Astrocyte (in vitro differentiated cells and primary cell): ENCODE measurements at places on chromosomes 5 and 9.

DNA sequence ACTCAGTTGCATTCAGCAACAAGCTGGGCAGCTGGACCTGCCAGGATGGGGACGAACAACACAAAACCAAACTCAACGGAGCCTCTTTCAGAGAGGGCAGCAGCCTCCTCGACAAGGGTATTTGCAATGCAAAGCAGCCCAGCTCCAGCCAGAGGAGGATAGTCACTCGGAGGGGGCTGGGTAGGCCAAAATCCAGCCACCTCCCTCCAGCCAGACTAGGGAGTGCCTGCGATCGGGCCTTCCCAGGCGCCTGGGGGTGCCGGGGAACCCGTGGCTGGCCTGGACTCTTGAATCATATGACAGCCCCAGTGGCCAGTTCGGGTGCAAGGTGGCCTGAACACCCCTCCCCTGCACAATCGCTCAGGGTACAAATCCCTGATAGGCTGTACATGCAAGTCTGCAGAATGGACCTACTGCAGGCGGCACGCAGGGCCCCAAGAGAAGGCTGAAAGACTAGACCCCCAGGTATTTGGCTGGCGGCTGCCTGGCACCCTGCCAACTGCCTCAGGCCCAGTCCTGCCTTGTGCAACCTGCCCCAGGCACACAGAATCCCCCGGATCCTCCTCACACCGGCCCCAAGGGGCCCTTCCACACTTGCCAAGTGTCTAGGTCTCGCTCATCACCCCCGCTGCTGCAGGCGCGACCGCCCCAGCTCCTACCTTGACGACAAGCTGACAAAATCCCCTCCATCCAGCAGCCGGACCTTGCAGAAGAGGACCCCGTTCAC lies 1.3 kb downstream of the EEIG1 start:
- H3K4me1 ChIP-seq = peaks cover 41% of the 10 kb centered on the region
- no peaks in the 10 kb centered on the region for H3K36me3 ChIP-seq
- peak overlapping the region; percentile 11 for H3K27ac ChIP-seq

GRCh38 chr5:138468133-138468965 lies 3.1 kb downstream of the EGR1 start:
- peak overlapping the region; percentile 94 for H3K4me3 ChIP-seq
- peaks cover 24% of the 10 kb centered on the region for H3K4me1 ChIP-seq
- H3K27me3 ChIP-seq = no peaks in the 10 kb centered on the region
- no peak for DNase-seq
- no peak overlapping the region for H3K27ac ChIP-seq

DNA sequence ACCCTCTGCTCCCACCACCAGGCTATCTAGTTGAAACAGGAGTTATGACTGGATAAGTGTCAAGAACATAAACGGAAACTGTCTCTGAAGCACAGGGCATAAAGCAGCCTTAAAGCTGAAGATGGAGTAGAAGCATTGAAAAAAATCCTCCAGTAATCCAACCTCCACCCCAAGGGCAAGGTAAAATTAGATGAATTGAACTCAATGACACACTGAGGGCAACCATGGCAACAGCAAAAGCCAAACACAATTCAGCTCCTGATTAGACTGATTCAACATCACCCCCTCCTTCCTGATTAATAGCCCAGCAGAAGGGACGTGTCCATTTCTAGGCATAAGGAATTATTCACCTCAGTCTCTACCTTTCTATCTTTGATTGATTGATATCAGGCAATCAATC lies 183.2 kb upstream of the MAP3K1 start:
- no peaks in the 10 kb centered on the region for H3K36me3 ChIP-seq
- peaks cover 5% of the 10 kb centered on the region for H3K4me1 ChIP-seq
- no peak overlapping the region for H3K4me3 ChIP-seq
- no peaks in the 10 kb centered on the region for H3K27me3 ChIP-seq
- no peak overlapping the region for H3K27ac ChIP-seq
- DNase-seq = no peak

DNA sequence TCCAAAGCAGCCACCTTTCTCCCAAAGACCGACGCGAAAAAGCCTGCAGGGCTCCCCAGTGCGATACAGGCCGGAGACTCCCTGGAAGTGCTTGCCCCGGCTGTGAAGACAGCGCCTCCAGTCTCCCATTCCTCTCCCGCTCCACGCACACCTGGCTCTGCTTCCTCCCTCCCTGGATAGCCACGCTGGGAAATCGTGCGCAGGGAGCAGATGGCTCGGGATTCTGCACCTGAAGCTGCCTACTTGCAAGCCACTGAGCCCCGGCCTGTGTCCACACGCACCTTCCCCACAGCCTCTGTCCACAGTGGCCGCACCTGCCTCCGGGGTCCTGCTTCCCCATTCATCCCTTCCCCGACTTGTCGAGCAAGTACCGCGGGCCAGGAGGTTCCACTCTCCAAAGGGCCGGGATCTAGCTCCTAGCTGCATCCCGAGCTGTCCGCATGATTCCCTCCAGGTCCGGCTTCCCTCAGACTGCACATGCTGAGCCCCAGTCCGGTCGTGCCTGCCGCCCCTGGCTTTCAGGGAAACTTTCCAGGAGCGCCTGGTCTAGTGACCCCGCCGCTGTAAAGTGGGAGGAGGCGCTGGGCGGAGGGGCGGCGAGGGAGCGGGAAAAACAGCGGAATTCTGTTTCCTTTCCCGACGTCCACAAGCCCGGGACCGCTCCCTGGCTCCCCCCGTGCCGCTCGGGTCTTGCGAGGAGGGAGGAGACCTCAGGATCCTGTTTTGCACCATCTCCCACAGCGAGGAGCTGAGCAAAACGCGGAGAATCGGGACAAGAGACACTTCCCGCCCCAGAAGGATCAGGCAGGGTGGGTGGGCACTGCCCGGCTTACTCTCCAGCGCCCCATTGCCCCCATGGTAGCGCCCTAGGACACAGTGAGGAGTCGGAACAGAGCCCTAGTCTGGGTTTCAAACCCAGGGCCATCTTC lies 2.0 kb downstream of the SEMA6A start:
- H3K4me1 ChIP-seq = peaks cover 27% of the 10 kb centered on the region
- peaks cover 55% of the 10 kb centered on the region for H3K27me3 ChIP-seq
- no peaks in the 10 kb centered on the region for H3K36me3 ChIP-seq
- H3K4me3 ChIP-seq = peak overlapping the region; percentile 64
- no peak overlapping the region for H3K27ac ChIP-seq
- DNase-seq = no peak

GRCh38 chr9:23774266-23774665 lies 51.8 kb downstream of the ELAVL2 start:
- peak; percentile 27 for DNase-seq
- no peaks in the 10 kb centered on the region for H3K27me3 ChIP-seq
- no peak overlapping the region for H3K27ac ChIP-seq

DNA sequence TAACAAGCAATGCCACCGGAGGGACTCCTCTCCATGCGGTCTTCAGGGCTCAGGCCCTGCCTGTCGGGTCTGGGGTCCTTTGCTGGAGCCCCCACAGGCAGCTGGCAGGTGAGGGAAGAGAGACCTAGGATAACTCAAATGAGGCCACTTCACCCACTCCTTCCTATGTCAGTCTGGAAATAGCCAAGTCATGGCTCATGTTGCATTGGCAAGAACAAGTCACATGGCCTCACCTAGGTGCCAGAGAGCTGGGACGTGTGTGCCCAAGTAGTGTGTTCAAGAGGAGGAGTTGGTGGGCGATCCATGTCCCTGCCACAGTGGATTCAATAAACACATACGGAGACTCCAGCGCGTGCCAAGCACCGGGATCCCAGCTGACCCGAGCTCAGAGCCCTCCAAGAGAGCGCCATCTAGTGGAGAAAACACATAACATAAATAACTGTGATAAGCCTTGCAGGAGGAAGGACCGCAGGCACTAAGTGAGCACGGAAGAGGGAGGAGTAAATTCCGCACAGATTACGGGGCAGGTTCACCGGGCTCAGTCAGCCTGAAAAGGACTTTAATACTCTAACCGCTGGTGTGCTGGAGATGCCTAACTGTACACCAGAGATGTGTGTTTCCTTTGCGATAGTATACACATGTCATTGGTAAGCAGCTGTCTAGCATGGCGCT lies 580.8 kb downstream of the CCDC171 start:
- no peaks in the 10 kb centered on the region for H3K36me3 ChIP-seq
- no peak overlapping the region for H3K4me3 ChIP-seq
- peaks cover 48% of the 10 kb centered on the region for H3K4me1 ChIP-seq
- no peaks in the 10 kb centered on the region for H3K27me3 ChIP-seq
- peak; percentile 86 for DNase-seq

DNA sequence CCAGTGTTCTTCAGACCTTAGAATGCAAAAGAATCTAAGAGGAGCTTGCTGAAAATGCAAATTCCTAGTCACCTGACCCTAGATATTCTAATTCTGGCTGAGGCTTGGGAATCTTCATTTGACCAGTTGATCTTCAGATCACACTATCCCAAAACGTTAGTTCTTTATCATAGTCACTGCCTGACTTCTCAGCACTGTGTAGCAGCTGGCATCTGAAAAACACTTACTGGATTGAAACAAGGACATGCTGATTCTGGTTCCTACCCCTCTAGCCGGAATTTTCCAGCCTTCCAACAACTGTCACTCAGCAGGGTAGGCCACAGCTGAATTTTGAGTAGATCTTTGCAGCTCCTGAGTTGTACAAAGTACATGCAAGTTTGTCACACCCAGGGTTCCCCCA lies 72.2 kb downstream of the EBF1 start:
- no peak for DNase-seq
- H3K4me3 ChIP-seq = no peak overlapping the region
- H3K27me3 ChIP-seq = no peaks in the 10 kb centered on the region
- H3K4me1 ChIP-seq = peaks cover 16% of the 10 kb centered on the region
- no peaks in the 10 kb centered on the region for H3K36me3 ChIP-seq
- H3K27ac ChIP-seq = no peak overlapping the region

GRCh38 chr5:29758986-29759421 lies 1434.5 kb upstream of the CDH6 start:
- H3K36me3 ChIP-seq = no peaks in the 10 kb centered on the region
- no peak overlapping the region for H3K27ac ChIP-seq
- H3K4me1 ChIP-seq = no peaks in the 10 kb centered on the region
- H3K4me3 ChIP-seq = no peak overlapping the region
- H3K27me3 ChIP-seq = no peaks in the 10 kb centered on the region

DNA sequence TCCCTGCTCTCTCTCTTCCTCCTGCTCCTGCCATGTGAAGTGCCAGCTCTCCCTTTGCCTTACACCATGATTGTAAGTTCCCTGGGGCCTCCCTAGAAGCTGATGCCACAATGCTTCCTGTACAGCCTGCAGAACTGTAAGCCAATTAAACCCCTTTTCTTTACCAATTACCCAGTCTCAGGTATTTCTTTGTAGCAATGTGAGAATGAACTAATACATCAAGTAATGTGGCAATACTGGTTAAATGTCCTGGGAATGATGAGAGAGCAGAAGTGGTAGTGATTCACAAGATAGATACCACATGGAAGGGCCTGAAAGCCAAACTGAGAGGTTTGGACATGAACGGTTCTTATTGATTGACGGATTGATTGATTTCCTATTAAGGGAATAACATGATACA lies 62.6 kb upstream of the IL12B start:
- no peak overlapping the region for H3K27ac ChIP-seq
- H3K4me3 ChIP-seq = no peak overlapping the region
- H3K36me3 ChIP-seq = no peaks in the 10 kb centered on the region
- no peaks in the 10 kb centered on the region for H3K4me1 ChIP-seq
- no peak for DNase-seq

DNA sequence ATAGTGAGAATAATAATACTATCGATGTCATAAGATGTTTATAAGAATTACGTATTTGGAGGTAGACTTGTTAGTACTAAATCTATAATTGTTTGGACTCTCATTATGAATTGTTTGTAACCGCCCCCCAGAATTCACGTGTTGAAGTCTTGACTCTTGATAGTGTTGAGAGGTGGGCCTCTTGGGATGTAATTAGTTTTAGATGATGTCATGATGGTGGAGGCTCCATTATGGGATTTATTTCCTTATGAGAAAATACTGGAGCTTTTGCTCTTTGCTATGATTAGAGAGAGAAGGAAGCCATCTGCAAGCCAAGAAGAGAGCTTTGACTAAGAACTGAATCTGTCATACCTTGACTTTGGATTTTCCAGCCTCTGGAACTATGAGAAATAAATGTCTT lies 142.2 kb downstream of the PRDM9 start:
- no peaks in the 10 kb centered on the region for H3K4me1 ChIP-seq
- H3K4me3 ChIP-seq = no peak overlapping the region
- no peak overlapping the region for H3K27ac ChIP-seq
- no peaks in the 10 kb centered on the region for H3K27me3 ChIP-seq

- H3K4me1 ChIP-seq = no peaks in the 10 kb centered on the region
- no peak for DNase-seq
- no peak overlapping the region for H3K4me3 ChIP-seq
- H3K36me3 ChIP-seq = no peaks in the 10 kb centered on the region
- H3K27me3 ChIP-seq = no peaks in the 10 kb centered on the region
- no peak overlapping the region for H3K27ac ChIP-seq
These were observed 81.5 kb upstream of the MSX2 start for GRCh38 chr5:174642816-174643405.

DNA sequence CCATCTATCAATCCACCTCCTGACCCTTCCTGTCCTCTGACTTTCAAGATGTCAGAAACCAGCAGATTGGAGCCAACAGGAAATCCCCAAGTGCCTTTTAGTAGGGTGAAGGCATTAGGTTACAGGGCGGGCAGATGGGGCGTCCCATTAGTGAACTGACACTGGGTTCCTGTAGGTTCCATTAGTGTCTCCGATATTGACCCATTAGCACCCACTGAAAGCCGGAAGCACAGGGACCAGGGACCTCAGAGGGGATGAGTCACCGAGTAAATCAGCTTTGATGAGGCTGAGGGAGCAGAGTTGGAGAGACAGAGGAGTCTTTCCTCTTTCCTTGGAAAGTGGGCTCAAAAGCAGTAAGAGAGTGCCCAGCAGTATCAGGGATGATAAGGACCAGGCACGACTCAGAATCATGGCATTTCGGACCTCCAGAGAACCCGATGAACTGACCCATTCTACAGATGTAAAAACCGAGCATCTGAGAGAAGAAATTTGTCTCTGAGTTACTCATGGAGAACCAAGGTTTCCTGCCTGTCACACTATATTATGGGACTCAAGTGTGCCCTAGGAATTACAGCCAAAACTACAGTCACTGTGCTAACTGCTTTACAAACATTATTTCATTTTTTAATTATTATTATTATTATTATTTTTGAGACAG lies 47.2 kb upstream of the FABP6 start:
- H3K4me3 ChIP-seq = no peak overlapping the region
- no peaks in the 10 kb centered on the region for H3K36me3 ChIP-seq
- H3K27me3 ChIP-seq = no peaks in the 10 kb centered on the region
- H3K27ac ChIP-seq = no peak overlapping the region
- peaks cover 5% of the 10 kb centered on the region for H3K4me1 ChIP-seq
- DNase-seq = no peak

GRCh38 chr9:121660367-121660766 lies 8.9 kb downstream of the DAB2IP start:
- no peak for DNase-seq
- no peaks in the 10 kb centered on the region for H3K4me1 ChIP-seq
- H3K36me3 ChIP-seq = no peaks in the 10 kb centered on the region
- no peak overlapping the region for H3K27ac ChIP-seq
- peaks cover 2% of the 10 kb centered on the region for H3K27me3 ChIP-seq
- H3K4me3 ChIP-seq = no peak overlapping the region

- no peaks in the 10 kb centered on the region for H3K36me3 ChIP-seq
- H3K27me3 ChIP-seq = peaks cover 16% of the 10 kb centered on the region
- no peaks in the 10 kb centered on the region for H3K4me1 ChIP-seq
- H3K4me3 ChIP-seq = no peak overlapping the region
- H3K27ac ChIP-seq = no peak overlapping the region
These were observed 214.1 kb downstream of the HSPA4 start for GRCh38 chr5:133265720-133266526.
